Fibroblast of the aortic adventitia (primary cell): ENCODE measurements at places on chromosomes 5 and 9. TPM values are rescaled to one million over a fixed set of nuclear protein-coding genes. Genes with fewer than 3 reads are reported as not detected.

The STK32A gene
- total RNA-seq, result 2.3 and 26.0 TPM in 2 replicates

The DIPK1B gene
- 0.45 and 0.98 TPM in 2 replicates for total RNA-seq

The CAVIN4 gene
- total RNA-seq, result 1.4 TPM in 2 replicates

GRCh38 chr5:139910901-139911300 is 115.3 kb downstream of the PSD2 start:
- DNase-seq, result no peak

DNA sequence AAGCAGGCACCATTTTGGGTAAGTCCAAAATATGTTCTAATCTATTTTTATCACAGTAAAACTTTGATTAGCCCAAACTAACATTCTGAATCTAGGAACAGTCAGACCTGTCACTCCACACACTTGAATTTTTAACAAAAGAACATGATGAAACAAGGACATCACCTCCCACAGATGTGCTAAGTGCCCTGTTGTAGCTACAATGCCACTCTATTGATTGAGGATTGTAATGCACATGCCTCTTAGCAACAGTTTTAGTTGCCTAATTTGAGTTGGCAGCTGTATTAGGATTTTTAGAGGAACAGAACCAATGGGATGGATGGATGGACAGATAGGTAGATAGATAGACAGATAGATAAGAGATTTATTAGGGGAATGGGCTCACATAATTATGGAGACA is 20.3 kb upstream of the RNF20 start:
- DNase-seq, result no peak

- peak; percentile 75 for DNase-seq
Measured at GRCh38 chr9:99433555-99433954, 211.5 kb downstream of the SEC61B start.

DNA sequence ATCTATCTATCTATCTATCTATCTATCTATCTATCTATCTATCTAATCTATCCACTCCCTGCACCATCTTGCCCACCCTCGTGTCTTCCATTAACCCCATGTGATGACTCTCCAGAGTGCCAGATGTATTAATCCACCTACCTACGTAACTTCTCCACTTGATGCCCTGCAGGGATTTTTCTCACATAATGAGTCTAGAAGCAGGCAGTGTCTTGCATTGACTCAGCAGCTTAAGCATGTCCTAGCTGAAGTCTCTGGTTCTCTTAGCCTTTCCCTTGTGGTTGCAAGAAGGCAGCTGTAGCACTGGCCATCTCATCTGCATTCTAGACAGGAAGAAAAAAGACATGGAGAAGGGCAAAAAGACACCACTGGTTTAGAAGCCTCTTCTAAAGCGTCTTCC is 96.7 kb upstream of the ALDH1B1 start:
- DNase-seq, result no peak

GRCh38 chr9:137674307-137674975 is 55.6 kb downstream of the EHMT1 start:
- DNase-seq, result no peak
